ENCODE measurements at places on chromosomes 16 and 17.
A peak's percentile ranks its signal among the peaks of the same experiment; 100 is the strongest.

DNA sequence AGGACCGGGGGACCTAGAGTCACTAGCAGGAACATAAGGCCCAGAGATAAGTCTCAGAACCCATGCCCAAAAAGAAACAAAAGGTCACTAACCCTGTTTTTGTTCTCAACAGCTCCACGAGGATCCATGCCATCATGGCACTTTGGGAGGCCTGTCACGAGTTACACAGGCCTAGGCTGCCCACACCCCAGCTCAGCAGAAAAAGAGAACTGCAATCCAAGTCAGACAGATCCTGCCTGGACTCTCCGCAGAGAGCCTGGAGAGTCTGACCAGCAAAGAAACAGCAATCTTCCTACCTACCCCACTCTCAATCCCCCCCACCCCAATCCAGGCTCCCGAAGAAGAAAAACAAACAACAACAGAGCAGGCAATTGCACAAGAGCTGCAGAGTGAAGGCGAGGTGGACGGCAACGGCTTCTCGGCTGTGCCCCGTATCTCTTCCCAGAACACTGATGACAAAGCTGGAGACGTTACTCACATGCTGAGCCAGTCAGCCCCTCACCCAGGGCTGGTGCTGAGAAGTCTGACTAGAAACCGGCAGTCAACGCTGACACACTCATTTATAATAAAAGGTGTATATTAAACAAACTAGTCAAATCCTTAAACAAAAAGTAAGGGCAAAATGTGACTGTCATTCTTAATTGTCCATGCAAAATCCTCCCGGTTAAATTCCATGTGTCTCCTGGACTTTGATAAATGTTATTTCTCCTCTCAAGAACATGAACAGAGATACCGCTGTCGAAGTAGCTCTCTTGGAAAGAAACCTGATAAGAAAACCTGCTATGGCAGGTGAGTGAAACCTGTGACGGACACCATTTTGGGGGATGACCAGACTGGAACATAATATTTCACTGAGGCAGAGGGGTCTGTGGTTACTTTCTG is 89.3 kb downstream of the SMG6 start:
- no peak for DNase-seq

DNA sequence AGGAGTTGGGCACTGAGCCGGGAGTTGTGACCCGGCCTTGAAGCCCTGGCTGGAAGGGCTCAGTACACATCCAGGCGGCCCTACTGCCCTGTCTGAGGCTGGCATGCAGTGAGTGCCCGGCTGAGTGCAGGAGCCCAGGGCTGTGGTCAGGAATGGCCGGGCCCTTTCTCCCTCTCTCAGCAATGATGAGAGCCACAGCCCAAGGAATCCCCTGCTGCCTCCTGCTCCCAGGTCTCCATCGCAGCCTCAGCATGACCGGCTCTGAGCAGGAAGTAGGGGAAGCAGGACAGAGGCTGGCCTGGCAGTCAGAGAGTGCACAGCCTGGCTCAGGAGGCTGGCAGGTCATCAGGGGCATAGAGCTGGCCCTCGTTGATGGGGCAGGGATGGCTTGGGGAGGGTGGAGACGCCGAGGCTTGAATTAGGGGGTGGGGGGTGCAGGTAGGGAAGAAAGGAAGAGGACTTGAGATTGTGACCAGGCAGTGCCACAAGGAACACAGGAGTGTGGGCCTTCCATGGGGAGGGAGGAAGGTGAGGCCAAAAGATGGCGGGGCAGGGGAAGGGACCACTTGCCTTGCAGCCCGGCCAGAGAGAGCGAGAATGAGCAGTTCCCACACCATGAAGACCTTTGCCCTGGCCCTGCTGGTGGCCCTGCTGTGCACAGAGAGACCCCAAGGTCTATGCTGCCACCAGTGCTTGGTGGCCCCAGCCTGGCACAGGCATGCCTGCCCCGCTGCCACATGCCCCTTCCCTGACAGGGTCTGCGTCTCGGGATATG is 32.1 kb upstream of the KRT17 start:
- no peak for DNase-seq

GRCh38 chr16:7998789-7999453 is 591.4 kb downstream of the TMEM114 start:
- DNase-seq: no peak

DNA sequence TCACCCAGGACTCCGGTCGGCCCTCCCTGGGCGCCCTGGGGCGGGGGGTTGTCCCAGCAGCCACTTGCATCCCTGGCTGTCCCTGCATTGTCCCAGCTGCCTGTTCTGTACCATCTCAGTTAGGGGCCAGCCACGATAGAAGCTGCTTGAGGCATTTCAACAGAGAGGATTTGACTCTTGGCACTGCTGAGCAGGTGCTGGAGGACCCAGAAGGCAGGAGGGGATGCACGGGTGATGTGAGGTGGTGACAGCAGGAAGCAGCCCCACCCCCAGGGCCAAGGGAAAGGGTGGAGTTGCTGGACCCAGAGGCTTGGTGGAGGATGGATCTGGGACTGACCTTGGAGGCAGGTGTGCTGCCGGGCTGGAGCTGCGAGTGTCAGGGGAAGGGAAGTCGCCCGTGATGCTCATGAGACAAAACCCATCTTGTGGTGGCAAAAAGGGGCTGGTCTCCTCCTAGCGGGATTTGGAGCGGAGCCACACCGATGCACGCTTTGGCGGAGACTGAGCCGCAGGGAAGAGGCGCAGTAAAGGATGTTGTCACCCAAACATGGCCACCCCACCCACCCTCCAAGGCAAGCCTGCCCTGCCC is 188.0 kb upstream of the GSE1 start:
- DNase-seq: no peak

- DNase-seq: no peak
These were observed 132.3 kb downstream of the PCTP start for GRCh38 chr17:55883149-55883548.

DNA sequence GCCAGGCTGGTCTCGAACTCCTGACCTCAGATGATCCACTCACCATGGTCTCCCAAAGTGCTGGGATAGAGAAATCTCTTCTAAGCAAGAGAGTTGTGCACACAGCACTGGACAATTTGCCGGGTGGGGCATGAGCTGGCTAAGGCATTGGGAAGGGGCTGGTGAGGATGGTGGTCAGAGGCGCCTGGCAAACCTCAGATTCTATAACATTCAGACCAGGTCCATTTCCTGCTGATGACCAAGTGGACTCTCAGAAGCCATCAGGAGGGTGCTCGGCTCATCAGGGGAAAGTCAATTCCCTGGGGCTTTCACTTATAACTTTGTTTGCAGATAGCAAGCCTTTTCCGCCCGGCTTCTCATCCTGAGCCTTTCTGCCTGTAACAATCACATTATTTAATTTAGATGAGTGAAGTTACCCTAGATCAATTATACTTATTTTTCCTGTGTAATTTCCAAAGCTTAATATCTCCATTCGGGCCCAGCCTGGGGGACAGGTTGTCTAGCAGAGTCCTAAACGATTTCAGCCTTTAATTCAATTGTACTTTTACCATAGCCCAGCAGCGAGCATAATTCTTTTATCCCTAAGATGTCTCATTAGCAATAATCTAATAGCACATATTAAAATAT is 15.0 kb upstream of the SLC6A2 start:
- DNase-seq: no peak

DNA sequence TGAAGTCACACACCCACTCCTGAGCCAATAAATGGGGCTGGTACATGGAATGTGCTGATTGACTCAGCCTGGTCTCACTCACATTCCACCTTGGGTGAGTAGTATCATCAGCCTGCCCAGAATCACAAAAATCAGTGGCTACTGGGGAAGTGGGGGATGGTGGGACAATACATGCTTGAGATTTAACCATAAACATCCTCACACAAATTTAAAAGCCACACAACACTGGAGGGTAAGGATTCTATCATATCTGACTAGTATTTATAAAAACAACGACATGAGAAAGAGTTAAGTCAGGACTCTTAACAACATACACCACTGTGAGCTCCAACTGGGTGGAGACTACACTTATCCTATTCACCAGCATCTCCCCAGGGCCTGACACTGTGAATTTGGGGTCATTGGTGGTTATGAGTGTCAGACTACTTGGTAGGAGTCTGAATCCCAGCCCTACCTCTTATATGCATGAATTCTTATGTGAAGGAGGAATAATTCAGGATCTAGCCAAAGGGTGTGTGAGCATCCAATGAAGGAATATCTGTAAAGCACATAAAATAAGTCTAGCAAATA is 26.0 kb upstream of the IRX6 start:
- peak; percentile 30 for DNase-seq

DNA sequence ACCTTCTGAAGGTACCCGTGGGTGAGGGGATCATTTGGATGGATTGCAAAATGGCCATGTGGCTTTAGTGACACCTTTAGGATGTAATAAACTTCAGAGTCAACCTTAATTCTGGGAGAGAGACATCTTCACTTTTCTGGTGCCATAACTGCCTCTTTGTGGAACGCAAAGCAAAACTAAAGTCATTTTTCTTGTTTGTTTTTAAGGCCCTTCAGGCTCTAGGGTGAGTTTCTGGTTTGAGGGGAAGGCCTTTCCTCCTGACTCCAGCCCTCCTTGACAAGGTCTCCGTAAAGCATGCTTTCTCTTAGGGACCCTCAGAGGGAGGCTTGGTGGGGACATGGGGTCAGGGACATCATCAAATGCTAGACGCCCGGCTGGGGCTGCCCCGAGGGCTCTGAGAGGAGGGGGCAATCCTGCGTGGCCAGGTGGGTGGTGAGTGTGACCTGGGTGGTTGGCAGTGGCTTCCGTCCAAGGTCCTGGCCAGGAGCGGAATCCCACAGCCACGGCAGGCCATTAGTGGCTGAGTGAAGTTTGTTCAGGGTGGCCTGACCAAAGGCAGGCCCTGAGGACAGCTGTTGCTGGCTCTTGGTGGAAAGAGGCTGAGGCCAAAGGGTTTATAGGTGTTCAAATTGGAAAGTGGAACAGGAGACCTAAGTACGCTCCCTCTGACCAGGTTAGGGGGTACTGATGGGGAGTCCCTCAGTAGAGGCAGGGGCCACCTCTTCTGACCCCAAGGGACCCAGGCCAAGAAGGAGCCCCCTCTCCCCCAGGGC is 112.2 kb downstream of the METRNL start:
- DNase-seq: no peak

- no peak for DNase-seq
These were observed 12.8 kb downstream of the ITGAE start for GRCh38 chr17:3788200-3788599.

DNA sequence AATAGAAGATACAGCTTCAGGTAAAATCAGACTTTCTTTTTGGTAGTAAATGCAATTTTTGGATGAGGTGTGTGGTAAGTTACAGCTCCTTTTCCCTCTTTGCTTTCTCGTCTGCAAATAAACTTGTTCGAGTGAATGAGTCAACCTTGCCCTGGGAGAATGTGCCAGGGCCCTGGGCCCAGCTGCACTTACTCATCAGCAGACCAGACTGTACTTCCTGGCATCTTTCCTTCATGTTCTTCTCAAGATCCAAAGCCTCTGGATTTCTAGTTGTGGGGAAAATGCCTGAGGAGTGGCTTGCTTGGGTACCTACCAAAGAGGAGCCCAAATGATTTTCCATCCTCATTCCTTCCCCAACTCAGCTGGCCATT is 5.4 kb upstream of the G6PC1 start:
- DNase-seq: peak; percentile 27

DNA sequence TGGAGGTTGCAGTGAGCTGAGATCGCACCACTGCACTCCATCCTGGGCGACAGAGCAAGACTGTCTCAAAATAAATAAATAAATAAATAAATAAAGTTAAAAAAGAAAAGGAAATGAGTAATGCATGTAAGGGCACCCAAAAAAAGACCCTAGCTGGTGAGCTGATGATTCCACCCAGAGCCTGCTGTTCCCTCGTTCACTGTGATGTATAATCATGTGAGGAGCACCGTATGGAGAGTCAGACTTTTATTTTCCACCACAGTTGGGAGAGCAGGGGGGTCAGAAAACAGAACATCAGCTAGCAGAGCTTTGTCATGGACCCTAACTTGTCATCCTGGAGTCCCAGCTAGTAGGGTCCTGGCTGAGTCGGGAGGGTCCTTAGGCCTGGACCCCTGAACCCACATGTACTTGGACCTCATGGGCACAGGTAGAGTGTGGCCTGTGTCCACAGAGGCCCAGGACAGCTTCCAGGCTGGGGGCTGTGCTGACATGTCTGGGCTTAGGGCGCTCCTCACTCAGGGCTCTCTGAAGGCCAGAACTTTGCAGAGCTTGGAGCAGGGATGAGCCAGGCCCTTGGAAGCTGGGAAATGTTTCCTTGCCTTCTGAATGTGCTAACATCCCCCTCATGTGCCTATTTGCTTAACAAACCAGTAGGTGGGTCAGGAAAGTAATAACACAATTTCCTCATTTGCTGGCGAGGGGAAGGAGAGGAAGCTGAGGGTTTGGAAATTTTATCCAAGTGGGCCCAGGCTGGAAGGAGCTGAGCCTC is 18.8 kb upstream of the LASP1NB start:
- no peak for DNase-seq

DNA sequence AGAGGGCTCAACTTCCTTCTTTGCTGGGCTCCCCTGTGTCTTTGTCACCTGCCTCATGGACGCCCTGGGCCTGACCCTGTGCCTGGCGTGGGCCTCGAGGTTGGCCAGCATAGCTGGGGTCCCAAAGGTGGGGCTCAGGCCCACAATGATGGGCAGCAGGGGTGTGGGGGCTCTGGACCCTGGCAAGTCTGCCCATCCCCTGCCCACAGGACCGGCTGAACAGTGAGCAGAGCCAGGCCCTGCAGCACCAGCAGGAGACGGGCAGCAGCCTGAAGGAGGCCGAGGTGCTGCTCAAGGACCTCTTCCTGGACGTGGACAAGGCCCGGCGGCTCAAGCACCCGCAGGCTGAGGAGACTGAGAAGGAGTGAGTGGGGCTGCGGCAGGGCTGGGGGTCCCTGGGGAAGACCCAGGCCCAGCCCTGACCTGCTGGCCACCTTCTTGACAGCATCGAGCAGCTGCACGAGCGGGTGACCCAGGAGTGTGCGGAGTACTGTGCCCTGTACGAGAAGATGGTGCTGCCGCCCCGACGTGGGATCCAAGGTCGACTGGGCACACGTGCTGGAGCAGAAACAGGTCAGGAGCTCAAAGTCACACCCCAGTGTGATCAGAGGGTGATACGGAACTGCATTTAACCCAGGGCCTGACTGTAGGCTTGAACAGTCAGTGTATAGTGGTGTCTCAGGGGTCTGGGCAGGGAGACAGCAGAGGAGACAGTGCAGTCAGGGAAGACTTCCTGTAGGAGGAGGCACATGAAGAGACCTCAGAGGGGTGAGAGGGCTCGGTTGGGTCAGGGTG is 3.8 kb downstream of the EVPLL start:
- DNase-seq: no peak

- DNase-seq: no peak
These were observed 497 bp downstream of the BCL7C start for GRCh38 chr16:30893417-30893743.

GRCh38 chr16:68778551-68779231 is 41.6 kb downstream of the CDH1 start:
- DNase-seq: no peak
